CD4-positive, alpha-beta memory T cell (primary cell): ENCODE measurements at places on chromosomes 2 and 18.
A peak's percentile ranks its signal among the peaks of the same experiment; 100 is the strongest.

DNA sequence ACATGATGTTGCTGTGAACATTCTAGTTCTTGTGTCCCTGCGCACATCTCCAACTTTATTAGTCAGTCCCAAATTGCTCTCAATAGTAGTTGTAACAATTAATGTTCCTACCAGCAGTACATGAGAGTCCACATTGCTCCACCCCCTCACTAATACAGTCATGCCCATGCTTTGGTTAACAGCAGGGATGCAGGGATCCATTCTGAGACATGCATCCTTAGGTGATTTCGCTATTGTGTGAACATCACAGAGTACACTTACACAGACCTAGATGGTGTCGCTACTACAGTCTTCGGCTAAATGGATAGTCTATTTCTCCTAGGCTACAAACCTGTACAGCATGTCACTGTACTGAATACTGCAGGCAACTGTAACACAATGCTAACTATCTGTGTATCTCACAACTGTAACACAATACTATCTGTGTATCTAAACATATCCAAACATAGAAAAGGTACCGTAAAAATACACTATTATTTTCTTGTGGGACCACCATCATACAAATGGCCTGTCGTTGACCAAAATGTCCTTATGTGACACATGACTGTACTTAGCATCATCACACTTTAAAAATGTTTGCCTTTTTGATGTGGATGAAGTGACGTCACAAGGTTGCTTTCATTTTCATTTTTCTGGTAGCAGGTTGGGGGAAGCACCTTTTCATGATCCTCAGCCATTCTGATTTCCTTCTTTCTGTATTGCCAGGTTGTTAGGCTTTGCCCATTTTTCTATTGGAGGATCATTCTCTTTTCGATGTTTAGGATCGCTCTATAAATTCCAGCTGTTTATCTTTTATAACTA lies 82.9 kb upstream of the RNF152 start:
- peak; percentile 76 for DNase-seq

GRCh38 chr18:67104700-67105284 lies 411.7 kb downstream of the DSEL start:
- peak; percentile 13 for DNase-seq

- no peak for DNase-seq
Measured at GRCh38 chr2:215847718-215848117, 165.6 kb downstream of the MREG start.

- no peak for DNase-seq
Measured at GRCh38 chr2:66853585-66853984, 418.7 kb downstream of the MEIS1 start.

GRCh38 chr2:226220511-226220910 lies 579.1 kb downstream of the IRS1 start:
- no peak for DNase-seq

- no peak for DNase-seq
Measured at GRCh38 chr18:53489266-53489665, 735.2 kb downstream of the MBD2 start.

DNA sequence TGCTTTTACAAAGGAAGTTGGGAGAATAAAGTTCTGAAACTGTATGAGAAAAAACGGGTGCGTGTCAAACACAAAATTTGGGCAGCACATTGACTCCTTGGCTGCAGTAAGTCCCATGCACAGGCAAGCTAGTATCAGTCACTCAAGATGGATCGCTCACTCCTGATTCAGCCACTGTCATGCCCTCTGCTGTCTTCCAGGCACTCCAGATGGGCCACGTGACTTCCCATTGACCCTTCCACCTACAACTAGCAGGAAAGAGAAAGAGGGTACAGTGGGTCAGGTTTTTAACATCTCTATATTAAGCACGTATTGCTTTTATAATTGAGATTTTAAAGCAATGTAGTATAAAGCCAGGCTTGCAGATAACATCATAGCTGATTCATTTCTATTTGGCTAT lies 8.6 kb downstream of the ARHGEF33 start:
- no peak for DNase-seq

DNA sequence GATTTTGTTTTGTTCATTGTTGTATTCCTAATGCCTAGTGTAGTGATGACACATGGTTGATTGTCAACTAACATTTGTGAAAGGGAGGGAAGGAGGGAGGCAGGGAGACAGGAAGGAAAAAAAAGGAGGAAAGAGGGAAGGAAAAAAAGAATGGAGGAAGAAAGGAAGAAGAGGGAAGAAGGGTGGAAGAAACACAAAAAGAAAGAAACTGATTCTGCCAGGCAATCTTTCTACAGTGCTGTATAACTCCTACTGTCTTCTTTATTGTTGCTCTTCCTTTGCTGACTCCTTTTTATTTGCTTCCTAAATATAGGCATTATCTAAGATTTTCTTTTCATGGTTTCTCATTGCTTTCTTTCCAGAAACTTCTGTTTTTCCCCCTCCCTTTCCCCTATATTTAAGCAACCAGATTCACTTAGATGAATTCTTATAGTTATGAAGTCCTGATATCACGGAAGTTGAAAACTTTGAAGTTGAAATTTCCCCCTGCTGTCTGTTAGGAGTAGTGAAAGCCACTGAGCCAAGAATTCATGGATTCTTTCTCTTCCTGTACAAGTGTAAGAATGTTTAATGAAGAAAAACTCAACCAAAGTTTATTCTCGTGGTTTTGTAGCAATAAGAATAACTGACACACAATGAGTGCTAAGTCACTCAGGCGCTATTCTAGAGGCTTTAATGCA lies 305.1 kb upstream of the FSHR start:
- no peak for DNase-seq

DNA sequence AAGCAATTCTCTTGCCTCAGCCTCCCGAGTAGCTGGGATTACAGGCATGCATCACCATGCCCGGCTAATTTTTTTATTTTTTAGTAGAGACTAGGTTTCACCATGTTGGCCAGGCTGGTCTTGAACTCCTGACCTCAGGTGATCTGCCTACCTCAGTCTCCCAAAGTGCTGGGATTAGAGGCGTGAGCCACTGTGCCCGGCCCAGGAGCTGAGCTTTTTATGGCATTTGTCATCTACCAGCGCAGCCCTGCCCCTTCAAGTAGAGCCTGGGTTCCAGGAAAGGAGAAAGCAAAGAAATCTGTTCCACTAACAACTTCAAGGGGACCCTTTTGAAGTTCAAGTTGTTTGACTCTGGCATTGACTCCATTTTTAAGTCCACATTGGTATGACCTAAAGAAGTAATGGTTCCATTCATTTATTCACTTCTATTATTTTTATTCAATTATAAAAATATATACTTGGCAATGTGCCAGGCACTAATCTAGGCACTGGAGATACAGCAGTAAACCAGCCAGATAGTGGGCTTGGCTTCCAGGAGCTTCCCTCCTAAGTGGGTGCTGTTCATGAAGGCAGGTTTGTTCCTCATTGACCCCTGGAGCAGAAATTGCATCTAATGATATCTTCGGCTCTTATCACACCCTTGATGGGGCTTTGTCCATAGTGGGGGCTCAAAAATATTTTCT lies 8.0 kb upstream of the SFTPB start:
- DNase-seq = no peak

- peak; percentile 54 for DNase-seq
Measured at GRCh38 chr2:160429248-160430000, 64.2 kb downstream of the RBMS1 start.

GRCh38 chr18:75139226-75139911 lies 69.6 kb downstream of the PTGR3 start:
- DNase-seq = no peak

DNA sequence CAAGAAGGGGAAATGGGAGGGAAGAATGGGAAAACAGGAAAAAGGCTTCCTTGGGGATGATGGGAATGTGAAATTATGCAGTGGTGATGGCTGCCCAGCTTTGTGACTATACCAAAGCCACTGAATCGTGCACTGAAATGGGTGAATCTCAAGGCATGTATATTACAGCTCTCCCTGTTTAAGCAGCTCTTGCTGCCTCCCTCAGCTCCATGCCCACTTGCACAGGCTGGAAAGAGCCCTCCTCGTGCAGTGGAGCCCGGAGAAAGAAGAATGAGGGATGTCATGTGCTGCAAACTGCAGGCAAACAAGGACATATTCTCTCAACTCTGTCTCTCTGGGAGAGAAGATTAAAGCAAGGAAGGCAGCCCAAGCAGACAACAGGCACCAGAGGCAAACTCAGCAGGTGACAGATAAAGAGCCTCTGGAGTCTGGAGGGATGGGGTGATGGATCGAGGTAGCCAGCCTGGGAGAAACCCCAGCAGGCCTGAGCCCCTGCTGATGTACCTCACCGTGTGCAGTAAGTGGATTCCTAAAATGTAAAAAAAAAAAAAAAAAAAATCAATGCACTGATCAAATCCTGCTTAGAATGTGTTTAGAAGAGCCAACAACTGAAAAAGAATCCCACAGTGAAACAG lies 62.4 kb upstream of the SLC66A3 start:
- no peak for DNase-seq

DNA sequence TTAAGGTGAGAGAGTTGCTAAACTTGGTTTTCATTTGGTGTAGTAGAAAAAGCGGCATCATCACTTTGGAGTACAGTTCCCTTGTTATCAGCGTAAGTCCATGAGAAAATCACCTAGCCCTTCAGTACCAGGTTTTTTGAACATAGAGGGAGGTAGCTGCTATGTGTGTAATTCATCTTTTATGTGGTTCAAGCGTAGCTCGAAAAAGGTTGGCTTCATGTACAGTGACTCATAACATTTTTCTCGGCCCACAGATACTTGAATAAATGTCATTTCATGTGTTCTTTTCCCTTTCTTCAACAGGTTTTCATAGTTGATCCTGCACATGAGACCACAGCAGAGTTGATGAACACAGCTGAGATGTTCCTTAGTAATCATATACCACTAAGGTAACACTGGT lies 43.6 kb downstream of the UGGT1 start:
- no peak for DNase-seq

DNA sequence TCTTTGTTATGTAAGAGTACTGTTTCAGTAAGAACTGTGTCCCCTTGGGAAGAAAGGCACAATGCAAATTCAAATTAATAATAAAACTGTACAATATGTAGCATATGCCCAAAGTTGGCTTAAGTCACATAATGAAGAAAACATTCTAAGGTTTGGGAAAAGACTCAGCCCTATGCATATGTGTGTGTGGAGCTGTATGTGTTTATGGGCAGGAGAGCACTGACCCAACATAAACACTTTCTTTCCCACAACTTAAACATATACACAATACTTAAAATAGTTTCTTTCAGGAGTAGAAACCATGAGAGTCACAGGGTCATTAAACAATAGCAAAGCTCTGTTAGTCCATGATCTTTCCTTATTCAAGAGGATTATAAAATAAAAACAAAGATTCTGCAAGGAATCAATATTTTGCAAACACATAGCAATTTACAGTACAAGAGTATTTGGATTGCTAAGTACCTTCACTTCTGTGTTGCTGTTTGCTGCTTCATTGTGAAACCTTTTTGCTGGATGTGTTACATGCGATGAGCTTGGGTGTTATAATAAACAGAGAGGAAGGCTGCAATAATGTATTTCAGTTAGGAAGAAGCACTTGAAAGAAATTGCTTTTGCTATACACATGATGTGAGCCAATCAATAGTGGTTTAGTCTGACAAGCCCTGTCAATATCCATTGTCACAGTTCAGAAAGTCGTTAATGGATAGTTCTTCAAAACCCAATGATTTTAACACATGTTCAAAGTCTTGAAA lies 347.3 kb downstream of the ARHGAP15 start:
- DNase-seq = no peak

- DNase-seq = no peak
Measured at GRCh38 chr2:178111743-178112142, 494 bp upstream of the RBM45 start.

- DNase-seq = no peak
Measured at GRCh38 chr18:60506682-60507081, 134.1 kb upstream of the MC4R start.

- DNase-seq = no peak
Measured at GRCh38 chr2:26238311-26238958, 6.0 kb downstream of the HADHA start.

DNA sequence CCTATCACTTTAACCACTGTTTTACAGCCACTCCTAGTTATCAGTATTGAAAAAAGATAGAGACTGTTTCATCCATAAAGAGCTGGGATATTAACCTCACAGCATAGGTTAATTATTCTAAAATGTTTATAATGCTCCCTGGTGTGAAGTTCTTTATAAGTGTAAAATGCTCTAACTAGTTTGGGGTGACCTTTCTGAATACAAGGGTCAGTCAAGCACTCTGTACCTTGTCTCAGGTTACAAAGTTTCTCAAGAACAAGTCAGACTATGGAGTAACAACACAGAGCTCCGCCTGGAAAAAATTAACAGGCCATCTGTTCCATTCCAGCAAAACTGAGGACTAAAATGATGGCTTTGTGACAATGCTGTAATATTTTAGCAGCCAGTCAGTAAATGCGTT lies 107.4 kb downstream of the NOL4 start:
- no peak for DNase-seq

GRCh38 chr2:64470071-64470470 lies 16.1 kb downstream of the LGALSL start:
- DNase-seq = no peak

- no peak for DNase-seq
Measured at GRCh38 chr2:165191096-165191728, 12.6 kb downstream of the SCN3A start.

DNA sequence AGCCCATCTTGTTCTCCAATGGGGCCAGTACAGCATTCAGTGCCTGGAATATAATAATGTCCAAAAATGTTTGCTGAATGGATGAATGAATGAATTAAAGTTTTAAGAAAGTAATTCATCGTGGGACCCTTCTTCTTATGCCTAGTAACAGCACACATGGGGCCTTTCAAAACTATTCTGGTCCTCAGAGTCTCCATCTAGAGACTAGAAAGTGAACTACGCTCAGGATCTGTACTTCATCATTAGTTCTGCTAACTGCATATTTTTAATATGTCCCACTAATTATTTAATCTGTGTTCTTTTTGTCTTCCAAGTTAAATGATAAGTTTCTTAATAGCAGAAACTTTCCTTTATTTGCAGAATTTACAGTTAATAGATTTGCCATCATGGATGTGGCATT lies 172.5 kb downstream of the SMAD2 start:
- DNase-seq = no peak

GRCh38 chr18:23541349-23542093 lies 38.2 kb downstream of the RMC1 start:
- DNase-seq = no peak

DNA sequence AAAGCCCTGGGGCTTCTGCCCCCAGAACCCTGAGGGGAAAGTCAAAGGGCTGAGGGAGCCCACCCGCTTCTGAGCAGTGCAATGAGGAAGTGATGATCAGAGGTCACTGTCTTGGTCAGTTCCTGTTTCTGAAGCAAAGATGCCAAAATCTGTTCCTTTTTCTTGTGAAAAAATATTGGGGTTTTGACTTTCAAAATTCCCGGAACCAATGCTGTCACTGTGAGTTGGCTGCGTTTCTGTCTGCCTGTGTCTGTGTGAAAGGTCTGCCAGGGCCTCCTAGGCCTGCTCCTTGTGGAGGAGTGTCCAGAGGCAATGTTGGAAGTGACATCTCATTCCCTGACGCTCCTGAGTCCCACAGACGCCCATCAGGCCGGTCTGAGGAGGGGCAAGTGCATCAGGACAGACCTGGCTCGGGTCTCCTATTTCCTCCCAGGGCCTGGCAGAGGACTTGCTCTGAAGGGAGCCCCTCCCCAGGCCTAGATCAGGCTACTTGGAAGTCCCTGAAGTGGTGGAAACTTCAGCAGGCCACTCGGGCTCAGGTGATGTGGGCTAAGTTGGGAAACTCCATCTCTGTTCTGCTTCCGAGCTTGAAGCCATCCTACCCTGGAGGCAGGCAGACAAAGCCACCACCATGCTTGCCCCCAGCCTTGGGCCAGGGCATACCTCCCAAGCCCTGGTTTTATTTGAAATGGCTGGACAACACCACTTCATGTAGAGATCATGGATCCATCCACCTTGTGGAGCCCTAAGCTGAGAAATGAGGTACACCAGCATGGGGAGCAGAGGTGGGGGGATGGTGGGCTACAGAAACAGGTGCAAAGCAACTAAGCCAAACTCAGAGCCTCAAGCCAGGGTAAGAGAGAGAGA lies 51.0 kb downstream of the PKDCC start:
- no peak for DNase-seq
